ENCODE measurements at places on chromosomes 5 and 9. TPM values are rescaled to one million over a fixed set of nuclear protein-coding genes. Genes with fewer than 3 reads are reported as not detected.

The CHSY3 gene
- total RNA-seq: 0.21 TPM

The CDKN2B gene
- total RNA-seq: not detected

GRCh38 chr5:113663879-113664541, 150.5 kb downstream of the YTHDC2 start:
- DNase-seq: peak; percentile 48

- no peak for DNase-seq
Measured at GRCh38 chr5:1033606-1034420, 25.2 kb downstream of the NKD2 start.

GRCh38 chr5:50606179-50606578, 60.3 kb upstream of the PARP8 start:
- DNase-seq: no peak
